ENCODE measurements at places on chromosomes 16 and 17.

DNA sequence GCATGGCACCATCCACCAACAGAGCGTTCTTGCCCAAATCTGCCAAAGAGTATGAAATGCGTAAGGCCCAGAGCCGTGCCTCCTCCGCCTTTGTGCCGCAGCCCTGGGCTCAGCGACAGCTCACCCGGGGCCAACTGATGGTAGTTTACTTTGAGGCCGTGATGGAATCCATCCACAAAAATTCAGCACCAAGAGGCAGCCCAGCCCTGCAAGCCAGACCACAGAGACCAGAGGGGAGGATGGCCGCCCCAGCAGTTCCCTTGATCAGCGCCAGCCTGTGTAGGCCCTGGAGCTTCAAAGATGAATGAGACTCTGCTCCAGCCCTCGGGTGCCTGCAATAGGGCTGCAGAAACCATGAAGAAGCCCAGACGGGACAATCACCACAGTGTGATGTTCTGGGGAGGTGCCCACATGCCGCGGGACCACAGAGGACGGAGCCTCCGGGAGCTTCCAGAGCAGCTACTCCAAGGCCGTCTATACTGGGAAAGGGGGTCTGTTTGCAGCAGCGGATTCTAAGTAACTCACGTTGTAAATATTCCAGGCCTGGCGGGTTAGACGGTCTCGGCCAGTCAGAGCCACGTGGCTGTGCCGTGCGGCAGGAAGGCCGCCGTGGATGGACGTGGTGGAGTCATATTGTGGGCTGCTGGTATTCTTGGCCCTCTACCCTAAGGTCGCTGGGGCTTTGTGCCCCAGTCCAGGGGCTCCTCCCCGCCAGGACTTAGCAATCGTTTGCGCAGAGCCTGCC lies 80.3 kb downstream of the RBFOX3 start:
- DNase-seq = no peak

DNA sequence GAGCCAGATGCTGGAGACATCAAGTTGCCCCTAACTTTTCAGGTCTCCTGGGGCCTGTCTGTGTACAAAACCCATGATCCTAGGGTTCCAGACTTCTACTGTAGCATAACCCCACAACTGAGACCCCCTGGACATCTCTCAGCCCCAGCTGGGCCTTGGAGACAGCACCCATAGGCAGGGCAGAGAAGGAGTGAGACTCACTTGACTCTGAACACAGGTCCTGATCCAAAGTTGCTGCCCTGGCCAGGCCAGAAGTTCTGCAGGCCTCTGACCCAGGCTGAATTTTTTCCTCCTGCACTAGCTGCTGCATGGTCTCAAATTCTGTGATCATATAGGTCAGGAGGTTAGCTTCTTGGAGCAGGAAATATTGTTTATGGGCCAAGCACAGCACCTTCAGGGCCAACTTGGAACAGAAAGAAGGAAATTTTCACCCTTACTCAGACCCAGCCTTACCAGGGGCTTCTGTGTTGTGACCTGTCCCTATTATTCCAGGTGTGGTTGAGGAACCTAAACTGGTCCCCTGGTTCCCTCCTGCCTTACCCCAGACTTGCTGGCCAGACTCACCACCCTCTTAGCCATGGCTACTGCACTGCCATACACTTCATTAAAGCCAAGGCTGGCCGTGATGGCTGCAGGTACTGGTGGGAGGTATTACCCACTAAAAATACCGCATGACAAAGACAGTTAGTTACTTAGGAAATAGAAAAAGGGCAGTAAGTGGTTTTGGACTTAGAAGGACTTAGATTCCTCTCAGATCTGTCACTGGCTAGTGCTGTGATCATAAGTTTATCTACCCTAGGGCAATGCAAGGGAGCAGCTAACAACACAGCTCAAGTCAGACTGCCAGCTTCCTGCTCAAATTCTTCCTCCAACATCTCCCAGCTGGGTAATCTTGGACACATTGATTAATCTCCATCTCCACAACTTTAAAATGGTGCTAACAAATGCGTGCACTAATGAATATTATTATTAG lies 2180.1 kb downstream of the TP53TG3F start:
- no peak for DNase-seq

GRCh38 chr16:29926711-29927052 lies 656 bp upstream of the KCTD13 start:
- DNase-seq = no peak

DNA sequence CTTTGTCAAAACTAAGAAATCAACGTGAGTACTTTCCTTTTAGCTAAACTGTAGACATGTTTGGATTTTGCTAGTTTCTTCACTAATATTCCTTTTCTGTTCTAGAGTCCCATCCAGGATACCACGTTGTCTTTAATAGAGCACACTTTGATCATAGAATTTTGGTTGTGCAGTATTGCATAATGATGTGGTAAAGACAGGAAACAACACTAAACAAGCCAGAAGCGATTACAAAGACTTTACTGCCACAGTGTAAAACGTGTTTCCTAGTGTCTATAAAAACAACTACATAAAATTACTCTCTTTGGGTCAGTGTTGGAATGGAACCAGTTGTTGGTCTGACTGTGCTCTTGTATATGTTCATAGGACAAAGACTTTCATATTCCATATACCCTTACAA lies 19.3 kb downstream of the SHISA9 start:
- DNase-seq = no peak

DNA sequence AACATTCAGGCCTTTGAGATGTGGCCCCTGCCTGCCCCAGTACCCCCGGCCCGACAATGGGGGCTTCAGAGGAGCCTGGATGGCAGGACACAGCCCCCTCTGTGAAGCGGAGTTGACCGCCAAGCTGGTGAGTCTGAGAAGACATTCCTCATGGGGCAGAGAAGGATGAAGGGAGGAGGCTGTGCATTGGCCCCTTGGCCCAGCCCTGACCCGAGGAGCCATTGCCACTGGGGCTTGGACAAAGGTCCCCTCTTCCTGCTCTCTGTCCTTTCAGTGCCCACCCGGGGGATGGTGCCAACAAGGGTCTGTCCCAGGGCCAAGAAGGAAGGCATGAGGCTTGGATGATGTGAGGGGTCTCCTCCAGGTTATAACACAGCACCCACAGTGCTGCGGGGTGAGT lies 30.9 kb upstream of the PHB1 start:
- DNase-seq = no peak

- DNase-seq = no peak
Observed at GRCh38 chr17:10815319-10815718, 11.4 kb upstream of the TMEM238L start.

DNA sequence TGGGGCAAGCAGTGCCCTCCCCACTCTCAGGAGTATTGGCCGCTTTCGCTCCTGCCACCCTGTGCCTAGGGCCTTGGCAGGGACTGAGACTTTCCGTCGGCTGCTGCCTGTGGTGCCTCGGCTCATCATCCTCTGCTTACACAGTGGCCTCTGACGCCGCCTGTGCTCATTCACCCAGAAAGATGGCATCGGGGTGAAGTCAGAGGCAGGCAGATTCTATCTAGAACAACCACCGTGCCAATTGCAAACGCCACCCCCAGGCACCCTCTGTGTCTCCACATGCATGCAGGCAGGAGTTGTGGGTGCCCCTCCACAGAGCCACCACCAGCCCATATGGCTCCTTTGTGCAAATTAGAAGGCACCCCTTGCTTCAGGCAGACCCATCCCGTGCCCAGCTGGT lies 154.2 kb upstream of the GSE1 start:
- DNase-seq = no peak

GRCh38 chr17:77679589-77679988 lies 278.9 kb upstream of the TNRC6C start:
- DNase-seq = no peak

GRCh38 chr17:75828076-75828400 lies 16.2 kb downstream of the UNC13D start:
- DNase-seq = no peak

- no peak for DNase-seq
Observed at GRCh38 chr17:70013911-70014310, 61.1 kb upstream of the KCNJ16 start.

DNA sequence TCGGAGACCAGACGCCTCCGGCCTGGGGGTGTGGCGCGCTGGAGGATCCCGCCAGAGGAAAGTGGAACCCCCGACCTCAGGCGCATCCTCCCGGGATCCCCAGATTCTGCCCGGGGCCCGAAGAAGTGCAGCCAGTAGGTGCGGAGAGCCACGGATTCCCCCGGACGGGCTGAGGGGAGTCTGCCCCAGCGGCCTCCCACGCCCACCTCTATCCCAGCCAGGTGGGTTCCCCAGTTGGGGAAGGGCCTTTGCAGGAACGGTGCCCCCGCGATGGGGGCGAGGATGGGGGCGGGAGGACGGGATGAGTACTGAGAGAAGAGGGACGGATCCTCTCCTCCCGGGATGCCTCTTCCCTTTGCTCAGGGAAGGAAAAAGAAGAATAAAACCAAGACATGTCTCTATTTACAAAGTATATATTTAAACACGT lies 5.1 kb downstream of the CBX8 start:
- no peak for DNase-seq

- DNase-seq = no peak
Observed at GRCh38 chr16:58128181-58128631, 975 bp downstream of the CFAP20 start.

GRCh38 chr16:47142486-47142820 lies 1.3 kb downstream of the NETO2 start:
- DNase-seq = no peak

GRCh38 chr17:55575058-55575636 lies 63.9 kb upstream of the SMIM36 start:
- no peak for DNase-seq

- DNase-seq = no peak
Observed at GRCh38 chr16:85335584-85336491, 223.6 kb upstream of the CIBAR2 start.

DNA sequence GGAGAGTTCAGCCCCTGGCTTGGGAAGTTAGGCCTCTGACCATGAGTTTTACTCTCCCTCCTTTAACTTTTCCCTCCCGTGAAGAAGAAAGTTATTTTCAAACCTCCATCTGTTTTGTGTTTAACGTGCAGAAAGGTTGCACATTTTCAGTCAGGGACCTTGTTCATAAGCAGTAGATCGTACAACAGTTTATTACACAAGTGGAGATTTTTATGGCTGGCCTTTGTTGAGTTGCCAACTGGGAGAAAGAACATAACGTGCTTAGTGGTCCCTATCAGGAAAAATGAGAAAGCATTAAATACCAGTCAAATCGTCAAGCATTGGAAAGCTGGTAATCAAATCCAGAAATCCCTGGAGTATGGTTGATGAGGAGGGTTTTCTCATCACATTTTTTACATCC lies 117.9 kb upstream of the MYOCD start:
- no peak for DNase-seq

- DNase-seq = no peak
Observed at GRCh38 chr16:31022544-31023251, 10.7 kb upstream of the STX4 start.

DNA sequence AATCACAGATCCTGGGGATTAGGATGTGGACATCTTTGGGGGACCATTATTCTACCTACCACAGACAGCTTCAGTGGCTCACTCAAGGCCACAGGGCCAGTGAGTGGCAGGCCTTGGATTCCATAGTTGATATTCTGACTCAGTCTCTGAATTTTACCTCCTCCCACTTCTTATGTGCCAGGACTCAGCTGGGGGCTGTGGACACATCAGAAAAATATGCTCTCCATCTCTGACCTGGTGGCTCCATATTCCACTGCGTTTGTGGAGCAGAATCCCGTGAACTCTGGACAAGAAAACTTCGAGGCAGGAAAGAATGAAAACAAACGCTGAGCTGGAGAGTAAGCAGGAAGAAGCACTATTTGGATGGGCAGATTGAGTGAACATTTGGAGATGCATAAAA lies 301.8 kb upstream of the MAF start:
- DNase-seq = no peak
